Muscle of arm (tissue), 14 donors: ENCODE measurements at places on chromosomes 2 and 18. TPM values are rescaled to one million over a fixed set of nuclear protein-coding genes. Genes with fewer than 3 reads are reported as not detected.

GRCh38 chr2:98985905-98986666 is 50.1 kb upstream of the CRACDL start:
- no peak for DNase-seq

DNA sequence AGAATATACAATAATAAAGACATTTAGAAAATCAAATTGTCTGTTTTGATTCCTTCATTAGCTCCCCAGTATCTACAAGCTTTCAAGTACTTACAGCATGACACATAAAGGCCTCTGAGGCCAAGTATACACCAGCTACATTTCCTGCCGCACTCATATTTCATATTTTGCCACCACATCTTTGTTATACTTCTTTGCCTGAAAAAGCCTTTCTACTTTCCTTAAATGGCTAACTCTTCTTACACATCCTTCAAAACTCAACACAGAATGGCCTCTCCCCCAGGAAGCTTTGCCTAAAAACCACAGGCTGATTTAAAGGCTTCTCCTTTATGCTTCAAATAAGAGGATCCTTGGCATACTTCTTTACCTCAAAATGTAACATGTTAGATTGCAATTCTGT is 4.5 kb downstream of the STK17B start:
- no peak for DNase-seq

GRCh38 chr2:12479065-12479601 is 237.6 kb upstream of the TRIB2 start:
- DNase-seq, result no peak

- no peak for DNase-seq
Measured at GRCh38 chr2:178441426-178441825, 9.5 kb downstream of the PRKRA start.

DNA sequence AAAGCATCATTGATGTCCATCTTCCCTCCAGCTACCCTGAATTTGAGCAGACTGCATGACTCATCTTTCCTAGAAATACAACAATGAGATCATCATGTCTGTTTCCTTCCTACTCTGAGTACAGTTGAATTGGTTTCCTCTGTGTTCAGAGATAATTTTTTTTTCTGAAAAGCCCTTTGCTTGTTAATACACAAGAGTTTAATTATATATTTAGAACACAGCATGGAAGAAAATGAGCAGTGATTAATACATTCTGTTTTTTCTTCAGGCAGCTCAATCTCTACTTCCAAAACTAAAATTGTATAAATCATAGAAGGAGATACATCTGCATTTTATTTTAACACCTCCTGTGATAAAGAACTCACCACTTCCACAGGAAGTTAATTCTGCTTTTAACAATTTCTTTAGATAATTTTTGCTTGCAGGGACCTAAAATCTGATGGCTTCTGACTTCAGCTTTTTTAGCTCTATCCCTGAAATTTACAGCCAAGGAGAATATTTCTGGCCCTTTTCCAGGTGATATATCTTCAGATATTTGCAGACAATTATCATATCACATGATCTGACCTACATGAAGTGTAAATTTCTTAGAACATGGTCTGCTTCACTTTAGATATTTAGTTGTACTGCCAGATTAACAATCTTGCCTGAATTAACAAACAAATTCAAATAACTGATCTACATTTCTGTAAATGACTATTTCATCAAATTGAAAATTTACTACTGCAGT is 249.0 kb downstream of the TRIB2 start:
- DNase-seq, result peak; percentile 48

The SGPP2 gene
- 4.1 TPM for polyA plus RNA-seq

The ACKR3 gene
- polyA plus RNA-seq, result 17.7 TPM
